Naive thymus-derived CD8-positive, alpha-beta T cell (primary cell): ENCODE measurements at places on chromosomes 16 and 17.
A peak's percentile ranks its signal among the peaks of the same experiment; 100 is the strongest.

DNA sequence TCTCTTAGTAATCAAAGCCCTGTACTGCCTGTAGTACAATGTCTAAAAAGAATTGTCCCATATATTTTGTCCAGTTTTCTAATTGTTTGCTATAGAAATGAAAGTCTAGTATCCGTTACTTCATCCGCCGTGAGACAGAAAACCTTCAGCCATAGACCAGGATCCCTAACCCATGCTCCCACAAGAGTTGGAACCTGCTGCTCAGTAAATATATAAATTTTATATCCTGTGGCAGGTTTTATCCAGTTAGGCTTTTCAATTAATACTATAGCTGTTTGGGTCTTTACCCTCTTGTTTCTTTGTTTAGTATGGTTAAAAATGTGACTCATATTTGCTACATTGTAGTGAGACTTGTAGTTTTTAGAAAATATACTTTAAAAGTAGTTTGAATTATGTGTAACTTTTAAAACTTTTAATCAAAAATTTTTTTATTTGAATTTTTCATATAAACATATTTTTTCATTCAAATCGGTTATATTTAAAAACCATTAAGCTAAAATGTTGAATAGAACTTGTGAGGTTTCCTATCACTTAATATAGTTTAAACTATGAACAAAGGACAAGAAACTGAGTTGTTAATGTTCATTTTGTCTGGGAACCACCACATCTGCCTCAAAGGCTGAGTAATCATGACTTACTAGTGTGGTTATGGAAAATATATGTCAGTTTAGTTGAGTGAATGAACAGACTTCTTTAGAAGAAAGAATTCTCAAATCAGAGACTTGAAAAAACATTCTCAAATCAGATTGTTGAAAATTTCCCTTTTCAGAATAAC lies 54.8 kb downstream of the VMP1 start:
- no peak for DNase-seq

DNA sequence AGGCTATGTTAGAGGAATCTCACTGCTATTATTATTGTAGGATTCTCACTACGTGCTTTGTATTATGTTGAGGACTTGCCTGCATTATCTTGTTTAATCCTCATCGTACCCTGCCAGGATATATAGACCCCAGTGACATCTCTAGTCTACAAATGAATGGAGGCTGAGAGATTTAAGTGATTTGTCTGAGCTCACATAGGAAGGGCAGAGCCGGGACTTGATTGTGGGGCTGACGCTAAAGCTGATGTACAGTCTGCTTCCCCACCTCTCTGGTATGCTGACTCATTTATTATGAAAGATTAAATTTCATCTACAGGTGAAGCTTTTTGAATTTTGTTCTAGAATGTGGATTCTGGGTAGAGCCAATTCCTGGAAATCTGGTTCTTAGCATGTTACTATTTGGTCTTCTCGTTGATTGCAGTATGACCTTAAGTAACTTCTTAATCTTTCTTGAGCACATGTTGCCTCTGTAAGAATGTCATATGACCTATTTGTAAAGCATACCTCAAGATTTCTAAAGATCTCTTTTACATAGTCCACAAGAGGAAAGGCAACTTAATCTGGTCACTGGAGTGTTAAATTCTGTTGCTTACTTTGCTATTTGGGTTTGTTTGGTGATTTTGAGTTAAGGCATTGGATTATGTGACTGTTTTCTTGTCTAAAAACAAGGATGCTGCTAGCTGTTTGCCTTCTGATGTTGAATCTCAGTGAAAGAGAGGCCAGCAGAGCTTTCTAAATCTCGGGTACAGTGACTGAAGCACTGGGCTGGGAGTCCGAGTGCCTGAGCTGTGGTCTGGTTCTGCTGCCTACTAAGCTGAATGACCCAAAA lies 12.4 kb downstream of the METTL9 start:
- no peak for DNase-seq

- DNase-seq, result no peak
These were observed 4.9 kb upstream of the ACTG1 start for GRCh38 chr17:81517339-81518112.

DNA sequence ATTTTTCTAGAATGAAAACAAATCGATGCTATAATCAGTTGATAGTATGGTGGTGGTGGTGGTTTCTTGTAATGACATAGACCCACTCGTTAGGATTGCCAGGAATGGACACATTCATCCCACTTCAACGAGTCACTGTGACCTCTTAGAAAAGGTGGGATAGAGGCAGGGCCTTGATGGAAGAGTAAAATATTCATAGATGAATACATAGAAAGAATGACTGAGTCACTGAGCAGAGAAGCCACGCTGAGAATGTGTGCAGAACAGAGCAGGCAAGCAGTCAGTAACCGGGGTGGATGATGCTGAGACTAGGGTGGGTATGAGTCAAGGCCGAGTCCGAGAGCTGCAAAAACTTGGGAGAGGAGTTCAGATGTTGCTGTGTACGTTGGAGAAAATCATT lies 129.9 kb downstream of the PITPNC1 start:
- DNase-seq, result no peak

DNA sequence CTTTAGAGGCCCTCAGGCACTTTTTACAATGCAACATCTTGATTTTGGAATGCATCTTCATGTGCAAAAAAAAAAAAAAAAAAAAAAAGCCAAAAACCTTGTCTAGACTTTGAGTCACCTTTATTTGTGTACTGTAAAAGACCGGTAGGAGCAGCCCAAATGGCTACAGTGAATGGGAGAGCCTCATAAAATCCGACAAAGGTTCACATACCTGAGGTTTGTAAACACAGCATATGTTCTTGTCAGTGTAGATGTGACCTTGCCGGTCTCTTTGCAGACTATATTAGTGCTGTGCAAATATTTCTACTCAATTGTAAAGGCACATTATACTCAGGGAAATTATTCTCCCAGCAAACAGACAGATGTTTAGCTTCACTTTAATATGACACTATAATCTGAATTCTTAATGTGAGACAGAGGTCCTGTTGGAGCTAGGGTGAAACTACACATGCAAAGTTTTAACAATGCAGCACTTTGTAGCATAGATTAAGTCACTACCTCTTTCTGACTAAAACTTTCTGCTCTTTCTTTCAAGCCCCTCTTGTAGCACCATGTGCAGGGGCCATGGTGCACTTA lies 211.3 kb downstream of the CA10 start:
- no peak for DNase-seq

GRCh38 chr16:80704751-80705505 lies 99.5 kb downstream of the CDYL2 start:
- DNase-seq, result no peak

- DNase-seq, result no peak
These were observed 22.9 kb downstream of the MARVELD3 start for GRCh38 chr16:71648921-71649320.

DNA sequence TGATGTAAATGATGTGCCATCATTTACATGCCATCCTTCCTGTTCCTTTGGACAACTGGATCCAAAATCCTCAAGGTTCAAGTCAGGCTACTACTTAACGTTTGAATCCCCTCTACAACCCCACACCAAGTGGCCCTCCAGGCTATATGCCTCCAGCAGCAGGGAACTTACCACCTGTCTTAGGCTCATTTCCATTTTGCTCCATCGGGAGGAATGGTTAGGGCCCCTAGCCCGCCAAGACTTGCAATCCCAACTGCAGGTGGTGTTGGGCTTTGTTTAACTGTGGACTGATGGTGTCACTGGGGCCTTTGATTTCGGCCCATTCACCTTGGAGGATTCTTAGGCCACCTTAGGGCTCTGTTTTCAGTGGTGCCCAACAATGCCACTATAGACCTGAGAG lies 9.7 kb downstream of the HNF1B start:
- no peak for DNase-seq

- DNase-seq, result no peak
These were observed 30.1 kb downstream of the CD300LG start for GRCh38 chr17:43877031-43877430.

DNA sequence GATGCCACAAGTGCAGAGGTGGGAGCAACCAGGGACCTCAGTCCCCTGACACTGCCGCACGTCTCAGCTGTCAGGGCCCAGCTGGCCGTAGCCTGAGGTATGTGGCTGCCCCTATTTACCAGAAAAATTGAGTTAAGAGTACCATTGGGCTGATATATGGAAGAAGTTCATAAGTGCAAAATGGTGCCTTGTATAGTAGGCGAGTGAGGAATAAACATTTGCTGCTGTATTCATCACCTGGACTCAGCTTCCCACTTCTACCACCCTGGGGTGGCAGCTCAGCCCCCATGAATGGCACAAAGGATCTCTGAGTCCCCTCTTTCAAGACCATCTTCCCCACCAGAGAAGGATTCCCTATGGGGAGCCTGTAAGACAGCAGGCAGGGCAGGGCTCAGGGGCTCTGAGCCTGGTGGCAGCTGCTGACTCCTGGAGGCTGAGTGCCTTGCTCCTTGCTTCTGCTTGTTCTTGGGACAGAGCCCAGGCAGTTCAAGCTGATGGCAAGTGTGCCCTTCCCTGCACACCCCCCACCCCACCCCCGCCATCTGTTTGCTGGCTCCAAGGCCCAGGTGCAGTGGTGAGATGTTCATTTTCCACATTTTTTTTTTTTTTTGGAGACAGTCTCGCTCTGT lies 29.0 kb downstream of the TRPV2 start:
- DNase-seq, result no peak

DNA sequence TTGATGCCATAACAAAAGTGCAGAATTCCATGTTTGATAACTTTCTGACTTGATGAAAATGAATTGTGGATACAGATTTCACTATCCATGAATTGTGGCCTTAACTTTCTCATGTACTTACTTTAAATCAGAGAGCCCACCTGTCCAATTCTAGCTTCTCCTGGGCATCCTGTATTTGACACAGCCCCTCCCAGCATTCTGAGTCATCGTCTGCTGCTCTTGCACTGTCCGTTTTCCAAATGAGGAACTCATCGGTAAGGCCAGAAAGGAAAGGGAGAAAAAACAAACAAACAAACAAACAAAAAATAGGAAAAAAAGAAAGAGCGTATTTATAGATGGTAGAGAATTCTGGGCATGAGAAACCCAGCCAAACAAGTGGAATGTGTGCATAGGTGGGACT lies 361.6 kb downstream of the WWOX start:
- no peak for DNase-seq

GRCh38 chr16:85331688-85332087 lies 219.4 kb upstream of the CIBAR2 start:
- no peak for DNase-seq

GRCh38 chr16:1112506-1113184 lies 16.6 kb upstream of the C1QTNF8 start:
- DNase-seq, result no peak

- DNase-seq, result no peak
These were observed 22.2 kb downstream of the LASP1 start for GRCh38 chr17:38892083-38892482.

DNA sequence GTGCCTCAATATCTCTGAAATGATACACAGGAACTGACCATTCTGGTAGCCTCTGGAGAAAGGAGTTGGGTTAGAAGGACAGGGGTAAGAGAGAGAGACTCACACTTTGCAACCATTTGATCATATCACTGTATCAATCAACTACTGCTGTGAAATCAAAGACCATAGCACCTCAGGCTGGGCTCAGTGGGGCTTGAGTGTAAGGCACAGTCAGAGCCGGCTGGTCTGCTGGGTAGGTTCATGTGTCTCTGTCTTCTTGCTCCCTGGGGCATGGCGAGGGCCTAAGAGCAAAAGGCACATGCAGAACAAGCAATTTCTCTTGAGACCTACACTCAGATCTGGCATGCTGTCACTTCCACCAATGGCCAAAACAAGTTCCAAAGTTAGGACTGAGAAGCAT lies 46.7 kb upstream of the C16orf82 start:
- no peak for DNase-seq

- DNase-seq, result no peak
These were observed 188.6 kb downstream of the NTN1 start for GRCh38 chr17:9209781-9210370.

DNA sequence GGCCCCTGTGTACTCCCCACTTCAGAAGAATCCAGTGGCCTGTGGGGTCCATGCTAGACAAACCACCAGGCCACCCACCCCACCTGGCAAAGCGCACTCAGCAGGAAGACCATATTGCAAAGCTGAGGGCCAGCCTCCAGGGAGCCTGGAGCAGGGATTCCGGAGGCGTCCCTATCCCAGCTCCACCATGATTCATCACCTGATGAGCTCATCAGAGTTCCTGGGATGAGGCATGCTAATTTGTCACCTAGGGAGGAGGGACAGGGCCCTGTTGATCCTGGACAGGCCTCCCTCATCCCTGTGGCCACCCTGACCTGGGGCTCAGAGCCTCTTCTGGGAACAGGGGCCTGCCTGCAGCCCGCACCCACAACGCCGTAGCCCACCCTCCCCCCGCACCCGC lies 131.6 kb upstream of the PLCG2 start:
- no peak for DNase-seq

DNA sequence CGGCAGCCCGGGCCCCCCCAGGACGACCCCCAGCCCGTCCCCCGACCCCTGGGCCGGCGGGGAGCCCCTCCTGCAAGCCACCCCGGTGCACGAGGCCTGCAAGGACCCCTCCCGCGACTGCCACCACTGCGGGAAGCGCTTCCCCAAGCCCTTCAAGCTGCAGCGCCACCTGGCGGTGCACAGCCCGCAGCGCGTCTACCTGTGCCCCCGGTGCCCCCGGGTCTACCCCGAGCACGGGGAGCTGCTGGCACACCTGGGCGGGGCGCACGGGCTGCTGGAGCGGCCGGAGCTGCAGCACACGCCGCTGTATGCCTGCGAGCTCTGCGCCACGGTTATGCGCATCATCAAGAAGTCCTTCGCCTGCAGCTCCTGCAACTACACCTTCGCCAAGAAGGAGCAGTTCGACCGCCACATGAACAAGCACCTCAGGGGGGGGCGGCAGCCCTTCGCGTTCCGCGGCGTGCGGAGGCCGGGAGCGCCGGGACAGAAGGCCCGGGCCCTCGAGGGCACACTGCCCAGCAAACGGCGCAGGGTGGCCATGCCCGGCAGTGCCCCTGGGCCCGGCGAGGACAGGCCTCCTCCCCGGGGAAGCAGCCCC lies 15.6 kb upstream of the ZFPM1 start:
- DNase-seq, result peak; percentile 60

GRCh38 chr17:49916854-49917515 lies 52.0 kb upstream of the DLX4 start:
- DNase-seq, result no peak

DNA sequence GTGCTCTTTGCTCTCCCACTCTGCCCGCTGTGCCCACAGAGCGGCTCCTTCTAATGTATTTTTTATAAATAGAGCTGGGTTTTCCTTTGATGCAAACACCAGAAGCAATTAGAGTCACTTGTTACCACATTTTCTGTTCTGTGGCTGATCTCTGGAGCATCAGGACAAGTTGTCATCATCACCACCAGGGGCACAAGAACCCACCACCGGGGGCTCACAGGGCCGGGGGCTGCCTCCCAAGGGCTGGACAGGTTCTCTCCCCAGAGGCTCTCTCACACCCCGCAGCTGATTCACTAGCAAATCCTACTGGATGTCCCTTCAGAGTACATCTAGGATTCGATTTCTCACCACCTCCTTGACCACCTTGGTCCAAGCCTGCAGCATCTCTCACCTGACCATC lies 18.5 kb downstream of the C16orf82 start:
- no peak for DNase-seq

DNA sequence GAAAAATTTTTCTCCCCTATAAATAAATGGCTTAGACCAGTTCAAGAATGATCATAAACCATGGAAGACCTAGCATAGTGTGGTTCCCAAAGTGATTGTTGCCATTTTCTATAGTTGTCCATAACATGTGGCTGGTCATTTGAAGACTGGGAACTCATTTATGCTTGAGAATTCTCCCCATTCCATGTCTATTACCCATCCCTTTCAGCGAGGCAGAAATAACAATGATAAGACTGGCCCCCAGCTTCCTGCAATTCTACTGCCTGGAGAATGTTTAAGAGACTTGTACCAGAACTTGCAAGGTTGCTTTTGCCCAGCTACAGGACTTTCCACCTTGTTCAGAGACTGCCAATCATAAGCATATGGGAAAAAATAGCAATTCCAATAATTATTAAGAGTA lies 146.5 kb upstream of the CDH11 start:
- no peak for DNase-seq
